ENCODE measurements at places on chromosomes 6 and 20. TPM values are rescaled to one million over a fixed set of nuclear protein-coding genes. Genes with fewer than 3 reads are reported as not detected.

Gene PLCB1
- 0.40 TPM for total RNA-seq

Gene ECT2L
- not detected for total RNA-seq

Gene CITED2
- 33.3 TPM for total RNA-seq

Gene BANF2
- not detected for total RNA-seq

Gene COL10A1
- not detected for total RNA-seq

Gene MEI4
- not detected for total RNA-seq

Gene PRDM13
- 0.88 TPM for total RNA-seq

Gene COL21A1
- total RNA-seq = 0.50 TPM

Gene LHFPL5
- 0.12 TPM for total RNA-seq

Gene KIF3B
- total RNA-seq = 26.9 TPM

Gene CCN5
- total RNA-seq = 27.5 TPM

Gene IL20RA
- not detected for total RNA-seq
